ENCODE measurements at places on chromosomes 1 and 21.

GRCh38 chr1:186740324-186740723 lies 60.1 kb upstream of the PTGS2 start:
- no peak for DNase-seq

DNA sequence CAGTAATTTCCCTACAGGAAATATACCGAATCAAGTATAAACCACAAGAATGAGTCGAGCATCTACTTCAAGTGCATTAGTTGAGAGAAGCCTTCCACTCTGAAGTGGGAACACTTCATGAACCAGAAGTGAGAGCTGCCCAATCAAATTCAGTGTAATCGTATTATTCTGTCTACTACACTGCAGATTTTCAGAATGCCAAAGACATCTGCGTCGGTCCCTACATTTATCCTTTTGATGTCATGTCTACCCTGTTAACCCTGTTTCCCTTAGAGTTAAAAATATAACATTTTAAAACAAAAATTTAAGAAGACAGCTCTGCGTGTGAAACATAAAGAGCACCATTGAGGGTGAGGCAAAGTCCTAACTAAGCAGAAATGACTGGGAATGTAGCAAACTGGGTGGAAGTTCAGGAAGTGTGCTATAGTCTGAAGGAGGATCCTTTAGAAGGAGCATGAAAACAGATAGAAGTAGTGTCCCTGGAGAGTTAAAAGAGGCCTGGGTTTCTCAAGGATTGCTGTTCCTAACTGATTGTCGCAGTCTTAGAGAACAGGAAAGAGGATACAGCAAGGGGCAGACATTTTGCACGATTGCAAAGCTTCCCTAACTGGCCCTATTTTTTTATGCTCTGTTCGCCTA lies 291.2 kb downstream of the PTPRC start:
- no peak for DNase-seq

DNA sequence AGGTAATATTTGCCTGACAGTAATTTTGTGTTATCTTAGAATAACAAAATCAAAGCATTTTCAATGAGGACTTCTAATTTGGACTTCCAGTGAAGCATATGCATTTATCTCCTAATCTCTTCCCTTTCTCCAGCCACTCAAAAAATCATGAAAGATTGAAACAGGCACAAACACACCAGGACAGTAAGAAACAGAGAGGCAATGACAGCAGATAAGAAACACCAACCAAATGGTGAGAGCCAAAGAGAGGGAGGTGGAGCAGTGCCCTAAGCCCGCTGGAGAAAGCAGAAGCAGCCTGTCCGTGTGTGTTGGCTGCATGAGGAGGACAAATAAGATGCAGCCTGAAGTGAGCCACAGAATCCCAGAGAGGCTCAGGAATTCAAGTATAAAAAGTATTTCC lies 39.0 kb downstream of the SLC44A3 start:
- no peak for DNase-seq

DNA sequence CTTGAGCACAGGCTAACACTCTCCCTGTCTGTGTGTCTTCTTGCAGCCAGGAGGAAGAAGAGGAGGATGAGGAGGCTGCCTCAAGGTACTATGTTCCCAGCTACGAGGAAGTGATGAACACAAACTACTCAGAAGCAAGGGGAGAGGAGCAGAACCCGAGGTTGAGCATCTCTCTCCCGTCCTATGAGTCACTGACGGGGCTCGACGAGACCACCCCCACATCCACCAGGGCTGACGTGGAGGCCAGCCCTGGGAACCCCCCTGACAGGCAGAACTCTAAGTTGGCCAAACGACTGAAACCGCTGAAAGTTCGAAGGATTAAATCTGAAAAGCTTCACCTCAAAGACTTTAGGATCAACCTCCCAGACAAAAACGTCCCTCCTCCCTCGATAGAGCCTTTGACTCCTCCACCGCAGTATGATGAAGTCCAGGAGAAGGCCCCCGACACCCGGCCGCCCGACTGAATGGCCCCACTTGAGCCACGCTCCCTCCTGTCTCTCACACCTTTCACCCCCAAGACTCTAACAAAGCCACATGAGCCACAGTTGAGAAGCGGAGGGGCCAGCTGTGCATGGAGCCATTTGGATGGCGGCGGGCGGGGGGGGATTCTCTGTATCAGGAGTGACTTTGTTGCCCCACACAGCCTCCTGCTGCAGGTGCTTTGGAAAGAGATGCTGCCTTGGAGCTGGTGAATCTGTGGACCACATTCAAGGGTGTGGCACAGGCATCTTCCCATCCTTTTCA lies 27.6 kb upstream of the FHAD1 start:
- no peak for DNase-seq

GRCh38 chr1:64136752-64137411 lies 66.5 kb upstream of the UBE2U start:
- peak; percentile 38 for DNase-seq

GRCh38 chr1:25009671-25010262 lies 79.7 kb upstream of the RUNX3 start:
- no peak for DNase-seq

GRCh38 chr1:211731456-211732292 lies 56.3 kb upstream of the NEK2 start:
- DNase-seq: peak; percentile 86

DNA sequence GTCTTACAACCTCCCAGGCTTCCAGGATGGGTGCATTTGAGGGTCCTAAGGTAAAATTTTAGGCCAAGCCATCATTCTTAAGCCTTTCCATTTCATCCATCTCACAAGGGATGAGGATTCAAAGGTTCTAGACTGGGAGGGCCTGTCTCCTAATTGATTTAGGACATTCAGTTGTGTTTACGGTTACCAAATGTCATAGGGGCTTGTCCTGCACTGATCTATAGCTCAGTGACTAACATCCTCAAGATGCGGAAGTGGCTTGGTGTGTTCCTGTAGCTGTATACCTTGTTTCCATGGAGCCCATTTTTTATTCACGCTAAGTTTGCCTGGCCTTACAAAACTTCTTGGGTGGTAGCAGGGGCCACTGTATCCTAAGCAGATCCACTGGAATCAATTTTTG lies 52.8 kb downstream of the DUSP10 start:
- no peak for DNase-seq

- peak; percentile 44 for DNase-seq
These were observed 173.3 kb downstream of the RWDD3 start for GRCh38 chr1:95407131-95407885.

- no peak for DNase-seq
These were observed 5.5 kb upstream of the ANKRD35 start for GRCh38 chr1:145891143-145891542.

DNA sequence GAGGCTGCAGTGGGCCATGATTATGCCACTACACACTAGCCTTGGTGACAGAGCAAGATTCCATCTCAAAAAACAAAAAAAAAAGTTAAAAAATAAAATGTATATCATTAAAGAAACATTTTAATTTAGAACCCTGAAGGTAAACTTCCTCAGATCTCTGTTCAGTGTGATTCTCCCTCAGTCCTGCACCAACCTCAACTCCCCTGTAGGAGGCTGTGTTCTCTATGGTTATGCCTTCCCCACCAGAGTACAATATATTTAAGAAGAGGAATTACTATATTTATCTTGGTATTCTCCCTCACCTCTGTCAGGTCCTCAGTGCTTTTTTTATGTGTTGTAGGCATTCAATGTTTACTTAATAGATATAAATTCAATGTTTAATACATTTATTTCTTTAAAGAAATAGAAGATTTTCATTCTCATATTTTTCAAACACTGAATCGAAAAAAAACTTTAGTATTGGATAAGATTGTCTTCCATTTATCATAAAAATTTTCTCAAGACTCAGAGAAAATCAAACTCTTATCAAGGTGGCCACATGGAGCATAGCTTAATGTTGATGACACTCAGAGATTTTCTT lies 4.8 kb upstream of the LRRC8B start:
- DNase-seq: no peak

DNA sequence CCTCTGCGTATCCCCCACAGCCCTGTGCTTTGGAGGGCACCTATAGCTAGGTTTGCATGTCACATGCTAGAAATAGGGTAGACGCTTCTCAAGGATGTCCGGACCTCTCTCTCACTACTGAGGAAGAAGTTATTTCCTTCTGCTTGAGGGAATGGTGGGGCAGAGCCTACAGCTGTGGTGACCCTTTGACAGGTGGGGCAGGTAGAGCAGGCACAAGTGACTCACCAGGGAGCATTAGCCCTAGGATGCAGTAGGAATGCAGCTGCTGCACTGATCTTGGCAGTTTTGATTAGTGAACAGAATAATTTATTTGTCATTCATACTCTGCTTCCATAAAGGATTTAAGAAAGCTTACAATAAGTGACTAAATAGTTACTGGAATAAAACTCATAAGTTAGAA lies 129.6 kb upstream of the HOOK1 start:
- no peak for DNase-seq

DNA sequence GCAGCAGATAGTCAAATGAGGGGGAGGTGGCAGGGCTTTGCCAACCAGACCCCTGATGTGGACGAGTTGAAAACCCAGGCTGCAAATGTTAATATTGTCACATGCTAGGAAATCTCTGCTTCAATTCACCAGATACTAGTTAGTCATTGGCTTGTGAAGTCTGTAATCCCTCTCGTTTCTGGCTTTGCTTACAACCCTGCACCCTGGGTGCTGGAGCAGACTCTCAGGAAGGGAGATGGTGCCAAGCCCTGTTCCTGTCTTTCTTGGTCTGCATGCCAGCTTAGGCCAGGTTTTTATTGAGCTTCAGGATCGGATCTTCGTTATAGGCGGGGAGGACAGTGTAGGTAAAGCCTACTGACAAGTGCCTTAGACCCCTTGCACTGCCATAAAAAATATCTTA lies 53.3 kb downstream of the MDM4 start:
- DNase-seq: no peak

- DNase-seq: no peak
These were observed 491.0 kb downstream of the MATN1 start for GRCh38 chr1:30232288-30232899.

DNA sequence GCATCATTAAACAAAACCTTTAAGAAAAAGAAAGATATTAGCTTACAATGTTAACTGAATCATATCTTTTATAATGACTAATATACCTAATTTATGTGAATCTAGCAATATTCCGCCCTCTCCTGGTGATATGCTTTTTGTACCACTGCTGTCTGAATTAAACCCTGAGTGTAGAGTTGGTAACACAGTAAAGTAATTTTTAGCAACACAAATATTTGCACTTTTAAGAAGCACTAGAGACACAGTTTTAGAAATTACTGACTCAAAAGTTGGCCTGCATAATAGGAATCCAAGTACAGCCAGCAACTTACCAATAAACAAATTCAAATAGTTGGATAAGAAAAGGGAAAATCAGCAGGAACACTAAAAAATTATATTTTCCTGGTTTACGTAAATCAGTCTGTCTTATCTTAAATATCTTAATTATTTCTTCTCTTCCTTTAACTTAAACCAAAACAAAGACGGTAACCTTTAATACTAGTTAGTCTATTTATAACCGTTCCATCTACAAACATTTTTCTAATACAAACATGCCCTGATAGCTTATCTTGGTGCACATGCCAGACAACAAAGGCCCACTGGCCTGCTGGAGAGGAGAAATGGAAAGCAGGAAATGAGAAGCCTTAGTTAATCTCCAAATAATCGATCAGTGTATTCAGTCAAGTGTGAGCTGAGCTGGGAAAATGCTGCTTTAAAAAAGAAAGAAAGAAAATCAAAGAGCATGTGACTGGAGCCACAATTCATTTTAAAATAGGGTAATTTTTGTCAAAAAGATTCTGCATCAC lies 246.0 kb downstream of the RERE start:
- no peak for DNase-seq

- DNase-seq: no peak
These were observed 970.6 kb downstream of the NCAM2 start for GRCh38 chr21:21968810-21969209.

GRCh38 chr1:77643456-77643855 lies 39.0 kb downstream of the ZZZ3 start:
- DNase-seq: no peak

DNA sequence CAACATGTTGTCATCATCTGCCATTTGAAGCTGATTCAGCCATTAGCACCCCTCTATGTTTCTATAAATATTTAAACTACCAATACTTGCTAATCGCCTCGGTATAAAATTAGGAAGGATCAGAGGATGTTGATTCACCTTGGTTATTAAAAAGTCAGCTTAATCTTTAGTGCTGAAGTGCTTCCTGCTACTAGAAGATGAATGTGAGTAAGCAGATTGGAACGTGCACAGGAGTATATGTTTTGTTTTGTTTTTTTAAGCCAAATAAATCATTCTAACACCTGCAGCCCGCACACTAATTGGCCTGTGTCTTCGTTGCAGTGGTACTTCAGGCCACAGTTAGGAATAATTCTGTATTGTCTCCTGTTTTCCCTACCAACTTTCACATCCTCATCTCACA lies 485.7 kb downstream of the AJAP1 start:
- DNase-seq: no peak

DNA sequence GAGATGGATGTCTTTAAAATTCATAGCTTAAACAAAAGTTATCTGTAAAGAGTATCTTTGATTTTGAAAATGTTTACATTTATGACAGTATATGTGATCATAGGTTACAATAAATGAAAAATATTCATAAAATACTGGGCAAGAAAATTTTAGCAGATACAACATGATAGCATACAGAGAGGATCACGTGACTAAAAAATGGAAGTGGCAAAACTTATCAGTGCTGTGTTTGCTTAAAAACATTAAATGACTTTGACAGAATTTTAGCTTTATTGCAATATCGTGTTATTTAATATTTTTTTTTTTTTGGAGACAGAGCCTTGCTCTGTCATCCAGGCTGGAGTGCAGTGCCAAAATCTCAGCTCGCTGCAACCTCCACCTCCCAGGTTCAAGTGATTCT lies 2294.1 kb downstream of the NCAM2 start:
- no peak for DNase-seq

DNA sequence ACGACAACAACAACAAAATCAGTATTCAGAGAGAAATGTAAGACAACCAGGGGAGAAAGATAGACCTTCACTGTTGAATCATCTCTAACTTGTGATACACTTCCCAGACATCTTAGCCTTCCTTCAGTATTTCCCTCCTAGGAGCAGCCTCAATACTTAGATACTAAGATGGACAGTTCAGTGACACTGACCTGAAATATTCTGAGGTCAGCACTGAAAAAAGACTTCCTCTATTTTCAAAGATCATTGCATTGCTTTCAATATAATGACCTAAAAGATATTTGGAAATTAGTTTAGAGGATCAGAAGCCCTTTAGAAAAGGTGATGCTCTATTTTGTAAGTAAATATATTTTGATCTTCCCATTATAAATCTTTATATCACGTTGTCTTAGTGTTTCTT lies 101.0 kb downstream of the MRPL39 start:
- DNase-seq: no peak

GRCh38 chr1:45541193-45541592 lies 9.4 kb upstream of the AKR1A1 start:
- DNase-seq: no peak

Measured in NCI-H1048 (cell line).